ENCODE measurements at places on chromosomes 7 and 10.

DNA sequence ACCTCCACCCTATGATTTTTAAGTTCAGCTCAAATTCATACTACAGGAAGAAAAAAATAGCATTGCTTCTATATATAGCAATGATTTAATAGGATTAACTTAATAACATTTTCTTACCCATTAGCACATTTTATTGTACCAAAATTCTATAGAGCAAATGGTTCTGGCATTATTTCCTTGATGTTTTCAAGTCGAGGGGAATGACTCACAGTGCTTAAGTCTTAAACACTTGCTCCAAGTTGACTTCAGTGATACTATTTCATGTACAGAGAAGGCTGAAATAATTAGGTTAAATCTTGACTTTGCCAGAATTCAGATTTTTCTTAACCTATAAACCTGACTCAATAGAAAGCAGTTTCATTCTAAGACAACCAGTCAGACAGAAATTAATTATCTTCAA, 1133.8 kb downstream of the SORCS3 start:
- DNase-seq = no peak

DNA sequence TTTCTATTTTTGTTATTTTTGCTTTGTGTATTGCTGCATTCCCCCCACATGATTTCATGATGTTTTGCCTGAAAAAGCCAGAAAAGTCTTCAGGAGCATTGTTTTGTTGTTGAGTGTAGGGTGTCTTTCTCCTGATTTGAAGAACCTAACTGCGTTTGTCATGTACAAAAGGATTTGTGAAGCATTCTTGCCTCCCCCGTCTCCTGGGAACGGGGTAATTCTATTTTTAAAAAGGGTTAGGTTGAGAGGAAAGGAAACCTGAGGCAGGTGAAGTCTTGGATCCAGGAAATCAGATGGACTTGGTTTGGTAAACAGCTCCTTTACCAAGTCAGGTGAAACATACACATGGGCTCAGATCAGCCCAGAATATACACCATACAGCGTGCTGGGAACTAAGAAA, 26.0 kb upstream of the BTBD16 start:
- no peak for DNase-seq

DNA sequence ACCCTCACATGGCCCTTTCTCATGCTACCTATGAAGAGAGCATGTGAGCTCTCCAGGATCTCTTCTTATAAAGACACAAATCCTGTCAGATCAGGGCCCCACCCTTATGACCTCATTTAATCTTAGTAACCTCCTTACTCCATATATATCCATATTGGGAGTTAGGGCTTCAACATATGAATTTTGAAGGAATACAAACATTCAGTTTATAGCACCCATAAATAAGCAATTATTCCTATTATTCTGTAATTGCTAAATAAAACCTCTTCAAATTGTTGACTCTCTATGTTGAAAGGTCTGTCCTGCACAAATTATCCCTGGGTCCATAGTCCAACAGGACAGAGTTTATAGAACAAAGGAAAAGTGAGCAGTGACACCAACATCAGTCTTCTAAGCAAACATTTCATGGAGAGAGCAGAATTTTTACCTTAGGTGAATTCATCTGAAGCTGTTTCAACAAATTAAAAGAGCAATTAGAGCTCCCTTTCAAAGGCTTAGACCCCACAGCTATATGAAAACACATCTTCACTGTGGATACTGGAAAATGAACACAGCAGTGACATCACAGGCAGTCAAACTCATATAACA, 12.2 kb downstream of the DOCK4 start:
- DNase-seq = no peak

DNA sequence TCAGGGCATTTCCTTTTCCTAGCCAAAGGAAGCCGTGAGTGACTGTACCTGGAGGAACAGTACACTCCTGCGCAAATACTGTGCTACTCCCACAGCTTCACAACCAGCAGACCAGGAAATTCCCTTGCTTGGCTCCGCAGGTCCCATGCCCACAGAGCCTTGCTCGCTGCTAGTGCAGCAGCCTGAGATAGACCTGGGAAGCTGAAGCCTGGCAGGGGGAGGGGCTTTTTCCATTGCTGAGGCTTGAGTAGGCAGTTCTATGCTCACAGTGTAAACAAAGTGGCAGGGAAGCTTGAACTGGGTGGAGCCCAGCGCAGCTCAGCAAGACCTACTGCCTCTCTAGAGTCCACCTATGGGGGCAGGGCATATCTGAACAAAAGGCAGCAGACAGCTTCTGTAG, 291.2 kb downstream of the HGF start:
- no peak for DNase-seq

DNA sequence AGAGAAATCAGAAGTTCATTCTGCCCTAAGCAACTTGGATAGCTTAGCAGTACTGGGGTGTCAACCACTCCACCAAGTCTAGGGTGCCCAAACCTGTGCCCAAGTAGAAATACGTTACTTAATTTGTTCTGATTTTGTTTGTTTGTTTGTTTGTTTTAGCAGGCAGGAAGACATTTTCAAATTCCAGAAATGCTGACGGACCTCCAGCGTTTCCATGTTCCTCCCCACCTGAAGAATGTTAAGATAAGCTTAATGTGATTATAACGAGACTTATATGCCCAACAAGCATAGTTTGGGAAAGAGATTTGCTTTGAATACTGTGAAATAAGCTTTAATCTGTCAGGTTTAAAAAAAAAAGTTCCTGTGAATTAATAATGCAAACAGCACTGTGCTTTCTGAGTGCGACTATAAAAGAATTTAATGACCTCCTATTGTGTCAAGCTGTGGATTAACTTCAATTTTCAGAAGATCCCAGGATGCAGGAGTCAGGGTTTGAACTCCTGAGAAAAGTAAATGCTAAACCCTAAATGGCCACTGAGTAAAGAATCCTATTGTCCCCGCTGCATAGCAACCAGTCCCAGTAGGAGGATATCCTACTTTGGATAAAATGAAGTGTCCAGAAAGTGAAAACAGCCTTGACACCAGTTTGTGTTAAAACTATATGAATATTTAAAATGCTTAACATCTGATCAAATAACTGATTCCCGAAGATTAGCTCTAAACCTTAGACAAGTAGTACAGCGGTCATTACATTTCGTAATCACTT, 56.5 kb downstream of the LYZL1 start:
- no peak for DNase-seq

All from astrocyte of the spinal cord (primary cell).